ENCODE measurements at places on chromosomes 6 and 20.

DNA sequence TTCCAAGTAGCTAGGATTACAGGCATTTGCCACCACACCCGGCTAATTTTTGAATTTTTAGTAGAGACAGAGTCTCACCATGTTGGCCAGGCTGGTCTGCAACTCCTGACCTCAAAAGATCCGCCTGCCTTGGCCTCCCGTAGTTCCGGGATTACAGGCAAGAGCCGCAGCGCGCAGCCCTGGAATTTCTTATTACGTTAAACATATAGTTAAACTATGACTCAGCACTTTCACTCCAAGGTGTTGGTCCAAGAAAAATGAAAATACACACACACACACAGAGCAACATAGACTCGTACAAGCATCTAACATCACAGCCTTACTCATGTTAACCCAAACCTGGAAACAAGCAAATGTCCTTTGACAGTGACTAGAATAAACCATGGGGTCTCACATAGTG lies 663.9 kb downstream of the PRKN start:
- DNase-seq: no peak

DNA sequence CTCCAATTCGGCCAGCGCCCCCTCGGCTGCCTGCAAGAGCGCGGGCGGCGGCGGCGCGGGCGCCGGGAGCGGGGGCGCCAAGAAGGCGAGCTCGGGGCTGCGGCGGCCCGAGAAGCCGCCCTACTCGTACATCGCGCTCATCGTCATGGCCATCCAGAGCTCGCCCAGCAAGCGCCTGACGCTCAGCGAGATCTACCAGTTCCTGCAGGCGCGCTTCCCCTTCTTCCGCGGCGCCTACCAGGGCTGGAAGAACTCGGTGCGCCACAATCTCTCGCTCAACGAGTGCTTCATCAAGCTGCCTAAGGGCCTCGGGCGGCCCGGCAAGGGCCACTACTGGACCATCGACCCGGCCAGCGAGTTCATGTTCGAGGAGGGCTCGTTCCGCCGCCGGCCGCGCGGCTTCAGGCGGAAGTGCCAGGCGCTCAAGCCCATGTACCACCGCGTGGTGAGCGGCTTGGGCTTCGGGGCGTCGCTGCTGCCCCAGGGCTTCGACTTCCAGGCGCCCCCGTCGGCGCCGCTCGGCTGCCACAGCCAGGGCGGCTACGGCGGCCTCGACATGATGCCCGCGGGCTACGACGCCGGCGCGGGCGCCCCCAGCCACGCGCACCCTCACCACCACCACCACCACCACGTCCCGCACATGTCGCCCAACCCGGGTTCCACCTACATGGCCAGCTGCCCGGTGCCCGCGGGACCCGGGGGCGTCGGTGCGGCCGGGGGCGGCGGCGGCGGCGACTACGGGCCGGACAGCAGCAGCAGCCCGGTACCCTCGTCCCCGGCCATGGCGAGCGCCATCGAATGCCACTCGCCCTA lies 963 bp downstream of the FOXF2 start:
- DNase-seq: no peak

DNA sequence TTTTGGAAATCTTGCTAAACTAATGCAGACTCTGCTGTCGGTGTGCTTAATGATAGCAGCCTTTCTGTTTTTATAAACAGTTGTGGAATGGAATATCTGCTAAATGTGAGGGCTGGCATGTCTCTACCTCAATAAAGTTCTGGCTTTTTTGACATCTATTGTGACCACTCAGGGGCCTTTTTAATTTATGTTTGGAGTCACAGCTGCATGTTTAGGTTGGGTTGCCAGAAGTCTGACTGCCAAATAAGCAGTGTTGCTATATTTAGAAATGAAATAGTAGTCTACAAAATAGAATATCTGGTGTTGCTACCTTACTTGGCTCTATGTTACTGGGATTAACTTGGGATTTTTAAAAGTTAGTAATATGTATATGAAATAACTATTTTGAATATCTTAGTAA lies 125.1 kb upstream of the LOC128125822 start:
- no peak for DNase-seq

GRCh38 chr6:13355999-13356785 lies 27.9 kb upstream of the TBC1D7 start:
- no peak for DNase-seq

DNA sequence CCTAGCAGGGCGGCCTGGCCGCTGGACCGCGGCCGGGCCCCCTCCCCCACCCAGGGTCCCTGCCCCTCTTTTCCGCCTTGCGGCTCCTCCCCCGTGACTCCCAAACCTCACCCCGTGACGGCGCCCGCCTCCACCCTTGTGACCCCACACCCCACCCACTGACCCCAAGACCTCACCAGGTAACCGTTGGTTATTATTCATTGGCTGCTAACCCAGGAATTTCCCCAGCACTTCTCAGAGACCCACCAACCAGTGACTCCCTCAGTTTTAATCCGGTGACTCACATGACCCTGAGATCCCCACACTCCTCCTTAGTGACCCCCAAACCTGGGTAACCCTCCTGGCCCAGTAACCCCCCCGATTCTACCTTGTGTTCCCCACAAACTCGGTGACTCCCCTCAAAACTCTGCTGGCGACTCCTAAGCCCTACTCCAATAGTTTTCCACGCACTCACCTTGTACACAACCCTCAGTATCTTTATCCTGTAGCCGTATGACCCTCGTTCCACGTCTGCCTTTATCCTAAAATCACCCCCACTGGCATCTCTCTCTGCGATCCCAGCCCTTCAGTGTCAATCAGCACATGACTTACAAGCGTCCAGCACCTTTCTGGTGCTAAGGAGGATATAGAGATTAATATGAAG lies 534 bp downstream of the ZNF76 start:
- no peak for DNase-seq

- no peak for DNase-seq
Measured at GRCh38 chr20:57781901-57782300, 72.1 kb upstream of the PMEPA1 start.

DNA sequence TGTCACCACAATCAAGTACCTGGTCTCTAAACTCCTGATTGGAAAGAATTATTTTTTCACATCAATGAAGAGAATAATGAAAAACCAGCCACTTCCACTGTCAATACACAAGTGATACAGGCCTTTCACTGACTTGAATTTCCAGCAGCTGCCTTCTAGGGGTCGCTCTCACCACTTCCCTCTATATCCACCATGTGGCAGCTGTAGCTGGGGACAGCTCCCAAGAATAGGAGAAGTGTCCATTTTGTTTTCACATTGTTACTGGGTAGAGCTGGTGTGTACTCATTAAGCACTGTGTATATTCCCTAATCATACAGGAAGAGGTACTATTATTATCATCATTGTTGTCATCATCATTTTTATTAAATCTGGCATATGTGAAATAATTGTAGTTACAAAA lies 438.4 kb upstream of the SPTLC3 start:
- DNase-seq: peak; percentile 74

GRCh38 chr6:113995634-113996033 lies 24.7 kb upstream of the HDAC2 start:
- DNase-seq: peak; percentile 72

DNA sequence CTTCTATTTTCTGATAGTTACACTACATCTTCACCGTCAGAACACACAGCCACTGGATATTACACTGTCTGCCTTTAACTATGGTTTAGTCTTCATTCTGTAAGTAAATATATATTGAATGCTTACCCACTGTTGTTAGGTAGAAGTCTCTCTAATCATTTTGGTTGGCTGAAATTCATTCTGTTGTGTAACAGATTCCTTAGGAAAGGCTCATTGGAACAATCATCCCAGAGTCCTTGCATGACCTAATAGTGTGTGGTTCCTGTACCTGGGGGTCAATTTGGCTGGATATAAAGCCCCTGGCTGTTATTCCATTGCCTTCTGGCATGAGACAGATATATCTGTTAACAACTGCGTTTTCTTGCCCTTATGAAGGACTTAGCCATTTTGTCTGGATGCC lies 9.9 kb downstream of the BLOC1S5 start:
- no peak for DNase-seq

DNA sequence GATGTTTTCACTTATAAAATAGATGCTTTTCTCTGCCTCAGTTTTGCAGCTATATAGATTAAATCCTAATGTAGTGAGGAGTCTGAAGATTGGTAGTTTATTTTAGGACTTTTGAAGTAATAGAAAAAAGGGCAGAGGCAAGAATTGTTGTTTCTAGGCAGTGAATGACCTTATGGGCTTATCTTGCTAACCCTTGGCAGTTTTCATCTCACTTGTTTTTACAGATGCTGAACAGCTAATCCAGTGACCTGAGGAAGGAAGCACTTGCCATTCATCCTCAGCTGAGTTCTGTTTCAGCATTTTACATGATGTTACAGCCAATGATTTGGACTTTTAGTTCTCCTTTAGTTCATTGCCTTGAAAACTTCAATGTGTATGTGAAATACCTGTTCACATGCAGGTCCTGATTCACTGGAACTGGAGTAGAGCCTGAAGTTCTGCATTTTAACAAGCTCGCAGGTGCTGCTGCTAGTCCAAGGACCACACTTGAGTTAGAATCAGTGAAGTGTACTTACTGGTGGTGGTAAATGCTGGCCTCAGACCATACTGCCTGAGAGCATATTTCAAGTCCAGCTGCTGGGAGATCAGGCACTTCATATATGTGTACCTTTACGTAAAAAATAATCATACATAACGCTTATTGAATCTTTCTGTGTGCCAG lies 86.9 kb downstream of the TULP4 start:
- DNase-seq: no peak

DNA sequence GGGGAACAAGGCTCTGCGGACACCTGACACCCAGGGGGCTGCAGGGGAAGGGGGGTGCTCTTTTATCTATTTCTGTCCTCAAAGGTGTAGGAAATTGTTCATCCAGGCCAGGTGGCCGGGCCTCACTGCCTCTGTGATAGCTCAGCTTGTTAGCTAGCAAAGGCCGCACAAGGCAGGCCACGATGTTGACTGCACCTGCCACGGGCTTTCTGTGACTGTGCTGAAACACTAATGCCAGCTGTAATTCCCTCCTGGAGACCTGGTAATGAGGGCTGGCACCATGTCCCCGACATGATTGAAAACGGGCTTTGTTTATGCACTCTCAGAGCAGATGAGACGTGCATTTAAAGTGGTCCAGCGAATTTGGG lies 61.4 kb upstream of the APCDD1L start:
- DNase-seq: no peak

DNA sequence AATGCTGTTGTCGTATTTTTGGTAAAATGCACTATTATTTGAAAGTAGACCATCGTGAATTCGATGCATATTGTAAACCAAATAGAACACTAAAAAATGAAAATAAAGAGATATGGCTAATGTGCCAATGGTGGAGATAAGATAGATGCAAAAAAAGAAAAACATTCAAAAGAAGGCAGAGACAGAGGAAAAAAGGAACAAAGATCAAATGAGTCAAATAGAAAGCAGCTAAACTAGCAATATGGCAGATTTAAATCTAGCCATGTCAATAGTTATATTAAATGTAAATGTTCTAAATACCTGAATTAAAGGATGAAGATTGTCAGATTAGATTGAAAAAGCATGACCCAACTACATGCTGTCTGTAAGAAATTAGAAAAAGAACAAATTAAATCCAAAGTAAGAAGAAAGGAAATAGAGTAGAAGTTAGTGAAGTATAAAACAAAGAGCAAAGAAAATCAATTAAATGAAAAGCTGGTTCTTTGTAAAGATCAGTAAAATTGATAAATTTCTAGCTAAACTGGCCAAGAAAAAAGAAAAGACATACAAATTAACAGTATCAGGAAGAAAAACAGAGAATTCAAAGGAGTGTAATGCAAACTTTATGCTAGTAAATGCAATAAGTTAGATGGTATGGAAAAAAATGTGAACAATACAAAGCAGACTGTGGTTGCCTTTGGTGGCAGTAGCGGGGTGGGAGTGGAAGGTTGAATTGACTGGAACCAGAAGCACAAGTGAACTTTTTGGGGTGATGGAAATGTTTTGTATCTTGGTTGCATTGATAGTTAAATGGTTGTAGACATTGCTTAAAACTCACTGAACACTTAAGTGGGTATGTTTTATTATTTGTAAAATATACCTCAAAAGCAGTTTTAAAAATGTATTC lies 44.8 kb downstream of the PTPN1 start:
- no peak for DNase-seq
